MV-4-11 (cell line): ENCODE measurements at places on chromosomes 7 and 10.

GRCh38 chr10:84607523-84607922, 279.1 kb downstream of the CCSER2 start:
- no peak for DNase-seq

DNA sequence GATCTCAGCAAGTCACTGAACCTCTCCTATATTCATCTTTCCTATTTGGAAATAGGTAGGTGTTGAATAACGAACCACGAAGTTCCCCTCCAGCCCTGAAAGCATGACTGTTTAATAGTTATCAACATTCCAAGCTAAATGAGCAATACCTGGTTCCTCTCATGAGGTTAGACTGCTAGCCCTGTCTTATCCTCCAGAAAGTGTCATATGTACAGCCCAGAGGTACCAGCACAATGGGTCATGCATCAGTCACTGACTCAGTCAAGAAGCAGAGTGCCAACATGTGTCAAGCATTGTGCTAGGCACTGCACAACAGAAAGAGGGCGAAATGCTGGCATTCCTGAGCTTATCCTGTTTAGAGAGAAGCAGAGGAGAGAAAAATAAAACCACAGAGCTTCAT, 70.0 kb downstream of the AMPH start:
- DNase-seq = no peak

DNA sequence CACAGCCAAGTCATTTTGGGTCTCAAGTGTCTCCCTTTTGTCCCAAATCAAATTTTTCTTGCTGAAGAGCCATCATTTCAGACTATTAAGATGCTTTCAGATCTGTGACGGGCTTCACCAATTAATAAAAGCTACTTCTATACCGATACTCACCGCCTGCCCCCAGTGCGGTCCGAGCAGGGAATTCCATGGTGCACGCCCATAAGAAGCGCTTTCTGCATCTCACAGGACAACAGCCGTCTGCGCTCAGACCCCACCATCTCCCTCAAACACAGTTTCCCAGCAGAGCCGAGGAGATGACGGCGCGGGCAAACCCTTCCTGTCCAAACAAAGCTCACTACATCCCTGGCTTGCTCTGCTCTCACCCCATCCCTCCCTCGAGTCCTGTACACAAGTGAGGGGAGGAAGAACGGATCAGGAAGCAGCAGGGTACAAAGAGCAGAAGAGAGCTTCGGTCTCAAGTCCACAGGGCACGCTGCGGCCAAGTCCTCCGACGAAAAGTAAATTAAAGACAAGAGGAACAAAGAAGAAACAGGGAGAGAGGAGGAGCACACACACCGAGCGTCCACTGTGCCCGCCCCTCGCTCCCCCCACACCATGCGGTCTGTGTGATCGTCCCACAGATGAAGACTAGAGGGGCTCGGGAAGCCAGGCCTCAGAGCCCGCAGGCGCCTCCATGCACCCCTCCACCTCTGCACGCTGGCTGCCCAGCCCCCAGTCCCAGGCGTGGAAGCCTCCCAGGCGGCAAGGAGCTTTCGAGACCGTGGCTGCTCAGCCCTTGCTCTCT, 121.9 kb downstream of the MAD1L1 start:
- DNase-seq = no peak

- DNase-seq = no peak
These were observed 138.1 kb upstream of the THSD7A start for GRCh38 chr7:11970132-11970531.

DNA sequence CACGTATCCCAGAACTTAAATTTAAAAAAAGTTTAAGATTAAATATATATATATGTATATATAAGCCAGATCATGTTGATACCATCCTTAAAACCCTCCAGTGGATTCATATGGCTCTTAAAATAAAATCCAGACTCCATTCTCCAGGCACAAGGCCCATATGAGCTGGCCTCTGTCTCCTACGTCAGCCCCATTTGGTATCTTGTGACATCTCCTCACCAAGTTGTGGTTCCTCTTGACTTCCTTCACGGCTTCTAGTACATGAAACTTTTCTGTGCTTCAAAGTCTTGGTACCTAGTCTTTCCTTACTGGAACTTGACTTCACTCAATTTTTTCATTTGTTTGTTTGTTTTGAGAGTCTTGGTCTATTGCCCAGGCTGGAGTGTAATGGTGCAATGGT, 61.3 kb downstream of the PRLHR start:
- DNase-seq = peak; percentile 32

- peak; percentile 84 for DNase-seq
These were observed 25.0 kb downstream of the RGS10 start for GRCh38 chr10:119517235-119518141.

- DNase-seq = no peak
These were observed 58.5 kb downstream of the ATAD1 start for GRCh38 chr10:87759551-87759950.

DNA sequence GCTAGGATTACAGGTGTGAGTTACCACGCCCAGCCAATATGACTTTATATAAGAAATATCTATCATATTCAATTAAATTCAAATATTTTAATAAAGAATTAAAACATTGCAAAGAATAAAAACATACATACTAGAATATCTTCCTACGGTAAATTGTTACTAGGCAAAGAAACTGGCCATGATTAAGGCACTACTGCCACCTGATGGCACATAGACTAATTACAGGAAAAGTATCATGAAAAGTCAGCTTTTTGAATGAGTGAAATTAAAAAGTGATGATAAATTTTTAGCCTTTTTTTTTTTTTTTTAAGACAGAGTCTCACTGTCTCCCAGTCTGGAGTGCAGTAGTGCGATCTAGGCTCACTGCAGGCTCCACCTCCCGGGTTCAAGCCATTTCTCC, 30.9 kb downstream of the MRPS33 start:
- peak; percentile 36 for DNase-seq

DNA sequence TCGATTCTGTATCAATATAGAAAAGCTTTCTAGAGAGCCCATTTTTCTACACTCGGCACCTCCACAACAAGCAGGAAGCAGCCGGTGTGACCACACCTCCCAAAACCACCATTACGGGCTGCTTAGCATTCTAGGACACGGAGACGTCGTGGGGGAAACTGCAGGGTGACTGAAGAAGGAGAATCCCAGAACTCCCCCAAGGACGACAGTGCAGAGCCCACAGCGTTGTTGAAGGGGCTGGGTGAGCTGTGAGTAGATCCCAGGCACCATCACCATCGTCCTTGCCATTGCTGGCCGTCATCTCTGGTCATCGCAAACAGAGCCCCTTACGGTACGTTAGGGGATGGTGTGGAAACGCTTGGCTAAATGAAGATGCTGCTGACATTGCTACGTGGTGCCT, 351.8 kb downstream of the PTPRN2 start:
- DNase-seq = no peak

GRCh38 chr10:128275388-128276177, 149.4 kb upstream of the MKI67 start:
- DNase-seq = no peak

- no peak for DNase-seq
These were observed 8.4 kb upstream of the IFT22 start for GRCh38 chr7:101330011-101330484.

- DNase-seq = peak; percentile 11
These were observed 179.2 kb upstream of the MBL2 start for GRCh38 chr10:52951824-52952223.

DNA sequence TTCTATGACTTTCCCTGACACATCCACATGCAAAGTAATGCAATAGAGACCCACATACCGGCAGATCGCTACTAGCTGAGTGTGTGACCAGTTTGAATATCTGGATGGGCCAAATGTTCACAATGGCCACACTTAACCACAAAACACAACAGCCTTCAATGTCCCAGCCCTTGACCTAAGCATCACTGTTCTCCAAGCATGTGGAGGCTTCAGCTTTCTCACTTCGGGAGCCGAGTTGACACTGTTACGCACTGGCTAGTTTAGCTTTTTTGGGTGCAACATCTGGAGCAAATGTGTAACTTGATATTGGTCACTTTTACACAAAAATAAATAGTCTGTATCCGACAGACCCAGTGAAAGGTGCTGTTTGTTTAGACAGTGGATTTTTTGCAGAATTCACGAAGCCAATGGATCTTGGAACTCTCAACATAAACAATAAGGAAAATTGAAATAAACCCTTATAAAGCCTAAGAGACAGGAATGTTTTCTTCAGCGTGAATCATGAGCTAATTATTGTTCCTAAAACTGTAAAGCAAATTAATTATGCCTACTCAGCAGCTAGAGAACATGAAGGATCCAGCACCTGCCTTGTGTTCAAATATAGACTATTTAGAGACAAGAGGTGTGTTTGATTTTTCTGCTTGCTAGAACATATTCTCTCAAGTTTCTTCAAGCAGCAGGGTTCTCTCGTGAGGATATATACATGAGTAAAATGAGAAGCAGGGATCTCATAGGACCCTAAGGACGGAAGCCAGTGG, 117.6 kb upstream of the JCAD start:
- DNase-seq = no peak

GRCh38 chr7:39531818-39532217, 34.4 kb upstream of the YAE1 start:
- DNase-seq = no peak

DNA sequence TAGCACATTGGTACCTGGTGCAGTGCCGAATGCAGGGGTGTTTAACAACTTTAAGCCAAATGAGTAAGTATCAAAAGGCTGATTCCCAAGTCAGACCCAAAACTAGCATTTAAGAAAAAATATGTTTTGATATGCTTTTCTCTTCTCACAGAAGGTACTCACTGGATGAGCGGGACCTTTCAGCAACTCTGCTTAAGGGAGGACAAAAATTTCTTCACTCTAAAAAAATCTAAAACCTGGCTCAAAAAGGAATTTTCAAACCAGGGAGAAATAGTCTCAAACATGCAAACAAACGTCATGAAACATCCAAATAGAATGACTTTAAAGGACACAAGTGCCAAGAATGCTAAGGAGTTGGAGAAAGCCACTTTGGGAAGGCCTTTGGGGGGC, 962.1 kb downstream of the KCNMA1 start:
- no peak for DNase-seq

- DNase-seq = no peak
These were observed 50.1 kb upstream of the IFRD1 start for GRCh38 chr7:112400141-112400540.

DNA sequence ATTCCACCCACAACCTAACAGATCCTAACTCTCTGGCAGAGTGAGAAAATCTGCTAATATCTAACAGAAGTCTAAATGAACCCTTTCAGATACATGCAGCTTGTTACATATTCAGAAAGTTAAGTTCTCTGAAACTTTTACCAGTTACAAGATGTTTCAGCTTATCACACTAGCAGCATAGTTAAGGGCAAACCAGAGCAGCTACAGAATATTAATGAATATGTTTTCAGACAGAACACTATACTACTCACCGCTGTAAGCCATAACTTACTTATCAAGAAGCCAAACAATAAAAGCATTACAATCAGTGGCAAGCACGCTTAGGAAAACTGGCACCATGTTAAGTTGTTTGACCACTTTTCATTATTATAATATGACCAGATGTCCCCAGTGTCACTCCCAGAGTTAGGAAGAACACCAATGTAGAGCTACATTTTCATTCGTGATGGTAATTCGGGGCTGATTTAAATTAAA, 2.7 kb downstream of the ITGB1 start:
- no peak for DNase-seq

GRCh38 chr10:2921956-2922680, 145.2 kb upstream of the PFKP start:
- DNase-seq = peak; percentile 27

- DNase-seq = no peak
These were observed 233.1 kb upstream of the KLF6 start for GRCh38 chr10:4018054-4018511.

GRCh38 chr10:119616882-119617570, 20.3 kb upstream of the TIAL1 start:
- no peak for DNase-seq

DNA sequence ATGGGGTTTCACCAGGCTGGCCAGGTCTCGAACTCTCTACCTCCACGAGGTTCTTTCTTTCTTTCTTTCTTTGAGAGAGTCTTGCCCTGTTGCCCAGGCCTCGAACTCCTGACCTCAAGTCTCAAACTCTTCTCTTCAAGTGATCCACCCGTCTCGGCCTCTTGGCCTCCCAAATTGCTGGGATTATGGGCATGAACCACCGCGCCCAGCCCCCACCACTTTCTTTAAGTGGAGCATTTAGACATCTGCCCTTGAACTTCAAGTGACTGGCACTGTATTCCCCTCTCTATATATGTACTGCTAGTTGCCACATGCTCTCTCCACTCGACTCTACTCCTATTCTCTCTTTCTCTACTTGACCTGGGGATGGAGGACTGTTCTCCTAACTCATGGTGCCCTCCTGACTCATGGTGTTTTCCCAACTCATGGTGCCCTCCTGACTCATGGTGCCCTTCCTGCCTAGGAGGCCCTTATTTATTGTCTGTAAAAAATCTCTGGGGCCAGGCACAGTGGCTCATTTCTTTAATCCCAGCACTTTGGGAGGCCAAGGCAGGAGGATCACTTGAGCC, 19.3 kb upstream of the ACHE start:
- DNase-seq = no peak

- DNase-seq = no peak
These were observed 401.5 kb upstream of the MKI67 start for GRCh38 chr10:128527711-128528110.

- no peak for DNase-seq
These were observed 52.0 kb downstream of the VCL start for GRCh38 chr10:74049955-74050354.

- DNase-seq = no peak
These were observed 25.9 kb downstream of the GIMAP8 start for GRCh38 chr7:150476285-150476684.

- no peak for DNase-seq
These were observed 348.9 kb downstream of the DNAJB6 start for GRCh38 chr7:157685430-157686284.
